Lower leg skin (tissue), 4 donors: ENCODE measurements at places on chromosomes 6 and 20. TPM values are rescaled to one million over a fixed set of nuclear protein-coding genes. Genes with fewer than 3 reads are reported as not detected.

ARMH2 gene
- total RNA-seq = not detected

- no peak for DNase-seq
These were observed 700.5 kb downstream of the COL12A1 start for GRCh38 chr6:74505391-74505790.

DNA sequence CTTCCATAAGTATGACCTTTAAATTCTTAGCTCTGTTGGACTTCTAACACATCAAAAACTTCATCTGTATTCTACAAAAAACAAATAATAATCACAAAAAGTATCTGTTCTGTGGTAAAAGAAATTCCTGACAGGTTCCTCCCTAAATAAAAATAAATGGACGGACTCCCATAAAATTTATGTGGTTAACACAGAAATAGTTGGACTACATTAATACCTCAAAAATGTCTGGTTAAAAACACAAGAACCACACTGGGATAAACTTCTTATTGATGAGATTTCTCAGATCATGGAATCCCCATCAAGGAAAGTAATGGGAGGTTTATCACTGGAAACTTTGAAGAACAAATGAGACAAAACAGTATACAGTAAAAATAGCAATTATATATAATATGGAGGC, 172.4 kb downstream of the MOXD1 start:
- no peak for DNase-seq

NOX3 gene
- total RNA-seq = not detected

- DNase-seq = no peak
These were observed 185.0 kb upstream of the PDE10A start for GRCh38 chr6:165848086-165848426.

GRCh38 chr6:167819576-167819975, 7.1 kb upstream of the AFDN start:
- DNase-seq = no peak

CLDN20 gene
- not detected for total RNA-seq

DNA sequence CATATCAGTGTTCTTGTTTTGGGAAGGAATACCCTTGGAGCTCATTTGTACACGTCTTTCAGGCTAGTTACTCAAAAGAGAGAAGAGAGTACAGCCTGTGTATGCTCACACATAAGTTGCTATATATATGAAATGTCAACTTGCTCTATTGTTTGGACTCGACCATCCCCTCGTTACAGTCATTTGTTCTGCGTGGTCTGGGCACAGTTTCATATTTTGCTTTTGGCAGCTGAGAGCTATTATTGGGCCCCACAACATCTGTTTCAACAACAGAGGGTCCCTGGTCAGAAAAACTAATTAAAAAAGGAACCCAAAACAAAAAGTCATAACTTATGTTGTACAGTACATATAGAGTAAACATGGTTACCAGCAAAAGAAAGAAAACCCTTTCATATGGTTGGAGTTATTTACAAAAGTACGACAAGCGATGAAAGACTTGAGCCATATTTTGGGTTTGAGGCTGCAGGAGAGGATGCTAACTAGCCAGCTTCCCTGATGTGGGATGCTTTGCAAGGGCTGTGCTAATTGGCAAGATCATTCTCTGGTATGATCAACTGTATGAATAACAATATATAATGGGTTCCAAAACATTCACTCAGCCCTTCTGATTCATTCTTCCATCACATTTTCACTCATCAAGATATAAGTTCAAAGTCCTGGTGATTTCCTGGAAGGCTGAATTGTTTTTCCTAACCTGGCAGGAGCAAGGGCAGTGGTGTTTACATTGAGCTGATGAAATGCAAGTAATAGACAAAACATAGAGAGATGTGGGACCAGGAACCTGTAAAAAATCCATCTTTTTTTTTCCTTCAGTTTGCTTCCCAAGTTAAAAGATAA, 137.9 kb downstream of the RPS12 start:
- no peak for DNase-seq

- no peak for DNase-seq
These were observed 21.5 kb downstream of the ACSS1 start for GRCh38 chr20:25036331-25036936.

C6orf15 gene
- 20.2 TPM for total RNA-seq

GRCh38 chr6:145442110-145442509, 293.2 kb downstream of the EPM2A start:
- no peak for DNase-seq
